Stimulated activated CD4-positive, alpha-beta T cell treated with anti-CD3 and anti-CD28 coated beads, Interleukin-4, amount 100 ng/mL, for 1 hour (primary cell): ENCODE measurements at places on chromosomes 1 and 21.

DNA sequence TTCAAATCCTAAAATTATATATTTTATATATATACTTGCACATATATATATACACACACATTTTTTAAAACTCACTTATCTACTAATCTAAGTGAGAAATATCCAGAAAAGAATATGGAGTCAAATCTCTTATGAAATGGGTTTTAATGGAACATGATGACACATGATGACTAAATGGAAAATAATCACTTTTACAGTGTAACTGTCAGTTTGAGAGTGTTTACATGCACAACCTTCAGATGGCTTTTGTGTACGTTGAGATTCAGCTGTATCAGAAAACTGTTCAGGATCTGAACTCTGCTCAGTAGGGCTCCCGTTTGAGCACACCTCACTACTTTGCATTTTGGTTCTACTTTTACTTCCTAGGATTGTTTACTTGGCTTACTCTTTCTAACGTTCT, 189.8 kb downstream of the DNAH14 start:
- no peak for DNase-seq

- DNase-seq = no peak
These were observed 293.8 kb upstream of the USP25 start for GRCh38 chr21:15436031-15436430.

DNA sequence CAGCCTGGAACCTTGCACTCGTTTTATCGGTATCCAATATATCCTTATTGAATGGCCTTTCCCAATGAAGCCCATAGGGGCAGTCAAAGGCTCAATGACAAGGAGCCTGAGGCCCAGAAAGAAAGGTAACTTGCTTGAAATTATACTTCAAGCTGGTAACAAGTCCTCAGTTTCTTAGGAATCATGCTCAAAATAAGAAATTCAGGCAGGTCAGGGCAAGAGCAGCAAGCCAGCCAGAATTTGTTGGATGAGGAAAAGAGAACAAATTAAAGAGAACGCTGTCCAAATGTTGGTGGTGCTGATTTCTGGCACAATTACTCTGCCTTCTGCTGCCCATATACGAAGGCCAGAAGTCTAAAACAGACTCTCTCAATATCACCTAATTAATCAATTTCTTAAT, 77.6 kb downstream of the DDX20 start:
- no peak for DNase-seq

- no peak for DNase-seq
These were observed 11.2 kb upstream of the HJV start for GRCh38 chr1:146032631-146033219.

DNA sequence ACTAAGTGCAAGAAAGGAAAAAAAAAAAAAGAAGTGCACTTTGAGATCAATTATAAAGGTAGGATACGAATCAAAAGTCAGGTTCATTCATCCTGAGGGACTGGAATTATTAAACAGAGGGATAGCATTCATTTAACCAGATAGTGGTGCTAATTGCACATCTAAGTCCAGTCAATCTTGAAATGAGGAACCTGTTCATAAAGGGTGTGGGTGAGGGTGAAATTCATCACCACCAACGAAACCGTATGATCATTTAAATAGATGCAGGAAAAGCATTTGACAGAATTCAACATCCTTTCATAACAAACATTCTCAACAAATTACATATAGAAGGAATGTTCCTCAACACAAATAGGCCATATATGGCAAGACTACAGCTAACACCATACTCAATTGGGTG, 5.6 kb downstream of the CTSS start:
- no peak for DNase-seq
